ENCODE measurements at places on chromosomes 3 and 15.

GRCh38 chr3:38008191-38008701 is 17.7 kb downstream of the VILL start:
- no peak for DNase-seq

- DNase-seq, result no peak
Measured at GRCh38 chr3:6542795-6543194, 318.1 kb upstream of the GRM7 start.

GRCh38 chr15:88725305-88726210 is 77.7 kb upstream of the ACAN start:
- no peak for DNase-seq

GRCh38 chr3:17770682-17771081 is 28.3 kb upstream of the TBC1D5 start:
- DNase-seq, result no peak

GRCh38 chr15:93298901-93299300 is 209.9 kb upstream of the RGMA start:
- DNase-seq, result no peak

DNA sequence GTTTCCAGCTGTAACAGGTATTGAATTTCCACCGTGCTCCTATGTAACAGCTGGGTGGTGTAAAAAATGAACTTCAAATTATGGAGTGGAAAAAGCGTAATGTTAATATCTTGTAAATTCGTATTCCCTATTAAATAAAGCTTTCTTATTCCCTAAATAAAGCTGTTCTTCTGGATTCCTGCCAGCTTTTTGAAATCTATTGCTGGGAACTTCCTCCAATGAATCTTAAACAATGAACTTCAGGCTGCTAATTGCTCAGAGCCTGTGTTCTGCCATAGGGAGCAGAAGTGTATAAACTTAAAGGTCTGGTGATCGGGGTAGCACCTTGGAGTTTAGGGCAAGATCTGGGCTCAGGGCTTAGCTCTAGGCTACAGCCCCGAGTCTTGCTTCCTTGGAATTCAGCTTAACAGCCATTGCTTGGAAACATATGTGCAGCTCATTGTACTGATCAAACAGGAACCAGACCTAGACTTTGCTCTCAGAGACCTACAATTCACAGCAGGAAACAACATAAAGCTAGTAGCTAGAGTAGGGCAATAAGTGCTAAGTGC is 1.4 kb downstream of the ARL14 start:
- DNase-seq, result no peak

Measured in HCT116 (cell line).